Ascending aorta (tissue), 2 donors: ENCODE measurements at places on chromosomes 3 and 15. TPM values are rescaled to one million over a fixed set of nuclear protein-coding genes. Genes with fewer than 3 reads are reported as not detected.

DNA sequence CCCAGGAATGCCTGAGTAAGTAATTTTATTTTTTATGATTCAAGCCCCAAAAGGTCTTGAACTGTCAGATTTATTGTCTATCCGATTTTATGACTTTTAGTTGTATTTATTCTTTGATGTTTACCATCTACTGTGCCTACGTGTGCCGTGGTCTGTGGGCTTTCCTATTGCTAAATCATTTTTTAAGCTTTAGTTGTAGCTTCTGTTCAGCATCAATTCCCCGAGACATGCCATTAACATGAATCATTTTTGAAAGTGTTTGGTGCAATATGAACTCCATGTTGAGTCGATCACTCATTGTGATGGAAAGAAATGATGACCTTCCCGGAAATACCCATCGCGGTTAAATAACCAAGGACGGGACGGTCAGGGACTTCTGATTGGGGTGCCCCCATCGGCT, 268.7 kb upstream of the THRB start:
- DNase-seq, result no peak

GRCh38 chr15:61651267-61651666, 409.0 kb downstream of the VPS13C start:
- no peak for DNase-seq

- DNase-seq, result no peak
These were observed 23.0 kb downstream of the MKRN2 start for GRCh38 chr3:12579905-12580304.

GRCh38 chr3:172454180-172454579, 5.9 kb upstream of the GHSR start:
- DNase-seq, result no peak

DNA sequence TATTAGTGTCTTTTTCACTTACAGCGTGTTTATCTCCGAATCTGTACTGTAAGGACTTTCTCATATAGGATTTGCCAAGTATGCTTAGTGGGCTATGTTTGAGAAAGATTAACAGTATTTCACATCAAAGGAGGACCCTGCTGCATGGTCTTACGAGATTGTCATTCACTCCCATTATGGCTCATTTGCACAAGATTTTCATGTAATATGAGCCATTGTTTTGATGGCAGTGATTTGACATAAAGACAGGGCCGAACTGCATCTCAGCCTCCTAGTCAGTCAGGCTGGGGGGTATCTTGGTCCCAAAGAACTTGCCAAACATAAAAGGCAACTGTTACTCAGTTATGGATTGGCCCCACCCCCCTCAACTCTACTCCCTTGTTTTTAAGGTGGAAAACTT, 205.9 kb downstream of the ZIC1 start:
- DNase-seq, result no peak

DNA sequence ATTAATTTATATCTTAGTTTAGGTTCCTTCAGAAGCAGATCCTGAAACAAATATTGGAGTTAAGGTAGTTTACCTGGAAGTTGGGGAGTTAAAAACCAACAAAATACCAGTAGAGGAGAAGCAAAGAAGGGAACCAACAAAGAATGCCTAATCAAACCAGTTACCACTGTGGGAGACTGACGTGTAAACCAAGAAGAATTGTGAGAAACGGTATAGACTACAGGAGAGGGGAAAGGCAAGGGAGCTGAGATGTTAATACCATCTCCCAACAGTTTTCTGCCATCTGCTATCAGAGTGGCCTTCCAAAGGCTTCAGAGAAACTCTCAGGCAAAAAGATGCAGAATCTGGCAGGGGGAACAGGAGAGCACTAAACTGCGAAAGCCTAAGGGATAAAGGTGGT, 53.5 kb downstream of the BFSP2 start:
- DNase-seq, result no peak

- no peak for DNase-seq
These were observed 248.4 kb downstream of the MYRIP start for GRCh38 chr3:40057786-40058185.

- no peak for DNase-seq
These were observed 291.2 kb downstream of the FAM43A start for GRCh38 chr3:194976874-194977273.

- DNase-seq, result no peak
These were observed 15.8 kb upstream of the CYP11A1 start for GRCh38 chr15:74383286-74383685.

- DNase-seq, result no peak
These were observed 515.4 kb downstream of the FOXP1 start for GRCh38 chr3:71067977-71068654.

- no peak for DNase-seq
These were observed 313.9 kb upstream of the SATB1 start for GRCh38 chr3:18739099-18739433.

DNA sequence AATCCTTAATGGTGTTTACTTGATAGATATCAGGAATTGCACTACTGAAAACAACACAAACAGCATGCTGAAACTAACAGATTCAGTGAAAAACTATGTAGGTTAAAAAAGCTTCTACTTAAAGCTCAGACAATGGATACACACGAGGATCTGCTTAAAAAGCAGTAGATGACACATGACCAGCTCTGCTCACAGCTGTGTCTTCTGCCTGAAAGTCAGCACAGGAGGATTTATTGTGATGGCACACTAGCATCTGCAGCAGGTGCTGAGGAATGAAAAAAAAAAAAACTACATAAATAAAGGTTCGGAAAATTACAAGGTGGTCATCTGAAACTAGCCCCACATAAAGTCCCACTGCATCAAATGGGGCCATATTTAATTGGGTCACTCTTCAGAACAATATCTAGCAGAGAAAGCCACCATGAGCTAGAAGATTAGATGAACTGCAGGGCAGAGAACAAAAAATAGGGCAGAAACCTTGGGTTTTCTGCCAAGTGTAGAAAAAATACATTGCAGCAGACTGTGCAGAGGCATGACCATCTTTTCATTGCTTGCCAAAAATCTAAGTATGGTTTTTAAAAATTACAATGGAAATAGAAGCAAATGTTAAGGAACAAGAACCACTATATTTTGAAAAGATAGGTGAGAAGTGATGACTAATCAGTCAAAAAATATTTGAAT, 13.2 kb upstream of the GOLM2 start:
- no peak for DNase-seq

GRCh38 chr3:194900854-194901522, 215.3 kb downstream of the FAM43A start:
- no peak for DNase-seq

- no peak for DNase-seq
These were observed 12.5 kb upstream of the CSPG4 start for GRCh38 chr15:75725006-75725718.

- no peak for DNase-seq
These were observed 68.4 kb upstream of the CHRNB4 start for GRCh38 chr15:78709263-78709882.

- no peak for DNase-seq
These were observed 178.5 kb downstream of the NR1D2 start for GRCh38 chr3:24123596-24123995.

GRCh38 chr15:80584561-80584964, 110.5 kb upstream of the ABHD17C start:
- DNase-seq, result peak; percentile 58

DNA sequence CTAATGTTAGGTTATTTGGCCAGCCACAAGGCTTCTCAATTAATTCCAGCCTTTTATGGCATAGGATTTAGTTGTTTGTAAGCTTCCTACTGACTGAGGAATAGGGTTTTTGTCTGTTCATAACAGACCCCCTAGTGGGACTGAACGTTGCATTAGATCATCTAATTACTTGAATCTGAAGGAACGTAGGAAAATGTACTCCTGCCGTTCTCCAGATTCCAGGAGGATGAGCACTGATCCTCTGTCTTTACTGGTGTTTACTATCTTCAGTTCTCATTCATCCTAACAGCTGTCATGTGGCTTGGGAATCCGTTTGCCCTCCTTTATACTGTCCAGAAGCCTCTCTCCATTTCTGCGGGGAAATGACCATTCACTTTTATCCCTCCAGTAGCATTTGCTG, 52.7 kb downstream of the RAD54L2 start:
- DNase-seq, result no peak

GRCh38 chr3:108089579-108089978, 1.3 kb downstream of the CD47 start:
- DNase-seq, result no peak

DNA sequence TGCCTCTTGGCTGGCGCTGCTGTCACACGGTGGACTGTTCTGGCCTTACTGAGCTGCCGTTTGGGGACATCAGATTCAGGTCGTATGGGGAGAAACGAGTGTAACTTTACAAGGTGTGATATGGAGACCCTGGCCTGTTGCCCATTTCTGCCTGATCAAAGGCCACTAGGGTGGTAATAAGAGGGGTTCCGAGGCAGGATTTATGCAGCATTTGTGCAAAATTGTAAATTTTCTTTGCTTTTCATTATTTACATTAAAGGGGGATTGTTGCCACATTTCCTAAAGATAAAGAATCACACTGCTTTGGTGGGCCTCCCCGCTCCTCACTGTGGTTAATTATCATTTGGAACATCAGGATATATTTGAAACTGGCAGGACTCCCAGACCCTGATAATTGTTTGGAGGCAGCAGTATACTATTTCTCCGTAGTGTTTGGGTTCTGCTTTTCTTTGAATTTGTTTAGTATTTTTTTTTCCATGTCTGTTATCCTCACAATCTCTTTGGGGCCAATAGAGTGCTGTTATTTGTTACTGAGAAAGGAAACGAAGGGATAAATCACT, 891 bp downstream of the NXPE3 start:
- DNase-seq, result no peak

- DNase-seq, result no peak
These were observed 22.3 kb downstream of the C2CD4B start for GRCh38 chr15:62142736-62143135.

DNA sequence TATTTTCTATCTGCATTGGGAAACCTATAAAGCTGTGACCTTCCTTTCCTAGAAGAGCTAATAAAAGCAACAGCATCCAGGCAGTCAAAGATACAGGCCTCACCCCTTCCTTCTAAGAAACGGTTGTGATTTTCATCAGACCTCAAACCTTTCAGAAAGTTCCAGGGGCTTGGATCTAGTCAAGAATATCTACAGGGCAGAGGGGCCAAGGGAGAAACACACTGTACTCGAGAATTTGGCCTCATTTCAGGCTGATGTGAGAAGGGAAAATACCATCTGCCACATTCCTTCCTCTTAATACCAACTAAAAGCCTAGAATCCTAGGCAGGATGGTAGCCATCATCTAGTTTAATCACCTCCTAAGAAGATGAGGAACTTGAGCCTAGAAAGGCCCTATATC, 24.5 kb upstream of the BCL6 start:
- DNase-seq, result no peak

- no peak for DNase-seq
These were observed 294.2 kb upstream of the COL8A1 start for GRCh38 chr3:99344216-99344615.

DNA sequence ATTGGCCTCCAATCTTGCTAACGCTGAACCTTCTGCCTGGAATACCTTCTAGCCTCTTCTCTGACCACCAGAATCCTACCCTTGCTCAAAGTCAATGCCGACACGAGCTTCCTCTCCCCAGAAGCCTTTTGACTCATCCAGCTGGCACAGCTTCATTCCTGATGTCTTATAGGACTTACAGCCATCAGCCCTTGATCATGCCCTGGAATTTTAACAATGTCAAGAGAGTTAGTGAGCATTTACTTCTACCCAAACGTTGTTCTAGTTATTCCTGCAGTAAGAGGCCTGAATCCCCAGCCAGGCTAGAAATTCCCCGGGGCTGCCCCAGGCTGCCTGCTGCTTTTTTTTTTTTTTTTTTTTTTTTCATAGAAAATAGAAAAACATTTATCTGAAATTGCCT, 3.9 kb downstream of the CYP1A2 start:
- DNase-seq, result no peak

RTP3 gene
- total RNA-seq, result not detected

PCSK6 gene
- 3.9 TPM for total RNA-seq

RYR3 gene
- total RNA-seq, result 3.1 TPM

KCNMB2 gene
- not detected for total RNA-seq

CYP1A2 gene
- not detected for total RNA-seq

LAMB2 gene
- 1,772 TPM for total RNA-seq

ADPRH gene
- 32.1 TPM for total RNA-seq

CLDN18 gene
- 0.11 TPM for total RNA-seq

DNASE1L3 gene
- total RNA-seq, result 10.0 TPM

LCTL gene
- not detected for total RNA-seq

CDHR4 gene
- not detected for total RNA-seq

GOLGA6B gene
- total RNA-seq, result not detected

DUOXA2 gene
- 0.32 TPM for total RNA-seq

ARPP19 gene
- 71.7 TPM for total RNA-seq

ATP13A5 gene
- not detected for total RNA-seq
